ENCODE measurements at places on chromosomes 7 and 10.

DNA sequence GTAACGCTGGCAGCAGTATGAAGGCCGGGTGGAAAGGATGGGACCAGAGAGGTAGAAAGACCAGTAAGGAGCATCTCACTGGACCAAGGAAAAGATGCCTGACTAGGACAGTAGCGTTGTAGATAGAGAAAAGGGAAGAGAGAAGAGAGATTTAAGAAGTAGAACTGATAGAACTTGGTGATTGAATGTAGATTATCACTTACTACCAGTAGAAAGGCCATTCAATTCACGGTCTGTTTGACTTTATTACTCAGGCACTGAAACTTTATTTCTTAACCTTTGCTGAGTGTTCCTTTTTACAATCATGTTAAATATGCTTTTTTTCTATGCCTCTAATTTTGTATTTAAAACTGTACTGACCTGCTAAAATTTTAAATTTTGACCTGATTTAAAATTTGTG, 12.2 kb downstream of the MCU start:
- DNase-seq = peak; percentile 27

DNA sequence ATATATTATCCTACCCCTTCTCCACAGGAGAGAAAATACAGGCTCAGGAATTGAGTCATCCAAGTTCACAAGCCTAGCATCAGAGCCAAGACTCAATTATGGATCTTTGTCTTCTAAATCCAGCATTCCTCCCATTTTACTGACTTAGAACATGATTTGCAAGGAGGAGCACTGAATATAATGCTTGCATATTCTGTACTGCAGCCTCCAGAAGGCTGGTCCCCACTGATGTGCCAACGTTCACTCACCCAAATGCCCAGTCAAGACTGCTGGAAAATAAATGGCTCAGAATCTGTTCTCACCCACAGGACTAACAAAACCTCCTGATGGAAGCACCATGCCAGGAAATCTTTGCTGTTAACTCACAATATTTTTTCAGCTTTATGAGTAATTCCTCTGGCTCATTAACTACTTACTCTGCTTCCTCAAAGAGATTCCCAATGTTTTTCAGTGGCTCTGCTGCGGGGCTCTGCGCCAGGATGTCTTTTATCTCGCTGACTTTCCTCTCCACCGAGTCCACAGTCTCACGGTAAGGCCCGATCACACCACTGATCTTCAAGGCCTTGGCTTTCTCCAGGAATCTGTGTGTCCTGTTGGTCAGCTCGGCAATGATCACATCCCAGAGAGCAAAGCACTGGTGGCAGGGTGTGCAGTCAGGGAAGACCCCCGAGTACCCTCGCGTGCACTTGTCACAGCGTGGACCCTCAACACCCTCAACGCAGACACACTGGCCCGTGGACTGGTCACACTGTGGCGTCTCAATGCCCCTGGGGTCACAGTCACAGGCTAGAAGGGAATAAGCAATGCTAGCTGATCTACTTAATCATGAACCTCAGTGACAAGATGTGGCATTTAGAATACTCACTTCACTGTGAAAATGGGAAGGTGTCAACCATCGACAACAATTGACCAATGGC, 48.8 kb downstream of the DLD start:
- DNase-seq = no peak

- peak; percentile 25 for DNase-seq
Measured at GRCh38 chr10:26837139-26837538, 23.6 kb downstream of the ABI1 start.

GRCh38 chr10:20768843-20769242, 128.3 kb downstream of the NEBL start:
- DNase-seq = peak; percentile 16

- peak; percentile 86 for DNase-seq
Measured at GRCh38 chr7:79176859-79177477, 276.5 kb downstream of the MAGI2 start.
